ENCODE measurements at places on chromosomes 5 and 9.
A peak's percentile ranks its signal among the peaks of the same experiment; 100 is the strongest.

GRCh38 chr9:12060811-12061210, 632.4 kb upstream of the TYRP1 start:
- no peak for DNase-seq
- H3K27ac ChIP-seq: no peak overlapping the region
- H3K4me3 ChIP-seq: no peak overlapping the region
- H3K36me3 ChIP-seq: no peaks in the 10 kb centered on the region

DNA sequence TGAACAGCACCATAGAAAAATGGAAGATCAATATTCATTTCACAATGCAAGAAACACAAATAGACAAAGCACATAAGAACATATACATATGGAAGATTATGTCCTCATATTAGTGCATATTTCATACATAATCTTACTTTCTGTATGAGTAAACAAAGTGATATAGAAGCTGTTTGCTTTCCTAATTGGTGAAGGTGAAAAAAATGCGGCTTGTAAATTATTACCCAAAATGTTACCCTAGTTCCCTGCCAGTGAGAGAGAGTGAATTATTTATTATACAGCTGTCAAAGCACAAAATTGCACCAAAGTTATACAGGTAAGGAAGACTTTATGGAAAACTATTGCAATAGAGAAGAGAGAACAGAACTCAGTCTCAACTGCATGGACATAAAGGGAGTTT, 1485.0 kb upstream of the CDH9 start:
- no peak overlapping the region for H3K4me3 ChIP-seq
- H3K27ac ChIP-seq: peak overlapping the region; percentile 67
- H3K27me3 ChIP-seq: no peaks in the 10 kb centered on the region
- H3K36me3 ChIP-seq: no peaks in the 10 kb centered on the region

DNA sequence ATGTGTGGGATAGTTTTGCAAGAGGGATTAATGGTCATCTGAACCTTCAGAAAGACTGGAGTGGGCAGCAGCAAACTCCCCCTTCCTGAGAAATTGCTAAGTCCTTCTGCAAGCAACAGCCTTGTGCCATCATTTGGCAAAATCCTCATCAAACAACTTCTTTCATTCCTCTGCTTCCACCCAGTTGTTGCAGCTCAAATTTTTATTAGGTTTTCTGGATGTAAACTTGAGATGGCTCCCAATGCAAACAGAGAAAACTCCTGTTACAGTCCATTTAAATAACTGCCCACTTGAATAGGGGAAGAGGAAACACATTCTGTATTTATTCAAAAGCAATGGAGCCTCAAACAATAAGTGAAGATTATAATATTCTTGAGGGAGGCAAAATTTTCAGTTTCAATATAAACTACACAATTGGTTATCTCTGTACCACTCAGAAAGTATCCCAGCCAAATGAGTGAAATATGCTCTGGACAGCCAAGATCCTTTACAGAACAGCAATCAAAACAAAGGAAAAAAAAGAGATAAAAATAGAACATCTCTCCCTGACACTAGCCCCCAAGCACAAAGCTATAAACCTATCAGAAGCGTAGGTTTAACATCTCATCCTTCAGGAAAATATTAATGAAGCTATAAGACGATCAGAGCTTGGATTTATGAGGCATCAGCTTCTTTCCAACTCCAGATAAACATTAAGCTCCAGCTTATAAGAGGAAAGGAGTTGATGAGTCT, 17.3 kb upstream of the DAP start:
- no peaks in the 10 kb centered on the region for H3K27me3 ChIP-seq

DNA sequence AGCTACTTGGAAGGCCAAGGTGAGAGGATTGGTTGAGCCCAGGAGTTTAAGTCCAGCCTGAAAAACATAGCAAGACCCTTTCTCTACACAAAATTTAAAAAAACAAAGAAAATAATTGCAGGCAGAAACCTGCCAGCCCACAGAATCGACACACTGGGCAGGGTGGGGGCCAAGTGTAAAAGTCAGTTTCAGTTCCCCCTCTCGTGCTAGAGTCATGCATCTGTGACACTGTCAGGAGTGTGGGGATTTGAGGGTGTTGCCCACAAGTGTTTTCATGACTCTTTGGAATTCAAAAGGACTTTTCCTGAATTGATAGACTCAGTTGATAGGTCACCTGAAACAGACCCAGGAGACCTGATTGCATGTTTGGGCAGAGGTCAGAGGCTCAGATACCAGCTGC, 47.6 kb downstream of the PRRC2B start:
- no peaks in the 10 kb centered on the region for H3K27me3 ChIP-seq
- H3K4me3 ChIP-seq: no peak overlapping the region
- H3K36me3 ChIP-seq: peaks cover 33% of the 10 kb centered on the region
- no peak overlapping the region for H3K27ac ChIP-seq
- no peak for DNase-seq

DNA sequence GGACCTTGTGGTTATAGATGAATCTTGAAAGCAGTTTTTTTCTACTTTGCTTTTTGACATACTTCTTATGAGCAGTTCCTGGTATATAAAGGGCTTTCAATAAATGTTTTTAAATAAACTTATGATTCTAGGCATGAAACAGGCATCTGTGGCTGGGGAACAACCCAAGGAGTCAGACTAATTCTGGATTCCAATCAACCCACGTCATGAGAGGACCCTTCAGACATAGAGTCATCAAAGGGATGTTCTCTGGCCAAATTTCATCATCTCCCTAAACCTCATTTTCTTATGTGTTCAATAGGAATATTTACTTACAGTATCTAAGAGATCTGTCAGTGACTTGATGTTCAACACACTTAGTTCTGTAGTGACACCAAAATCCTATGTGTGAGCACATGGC, 243.8 kb upstream of the ZNF462 start:
- H3K36me3 ChIP-seq: no peaks in the 10 kb centered on the region
- peaks cover 18% of the 10 kb centered on the region for H3K4me1 ChIP-seq
- H3K27me3 ChIP-seq: no peaks in the 10 kb centered on the region

DNA sequence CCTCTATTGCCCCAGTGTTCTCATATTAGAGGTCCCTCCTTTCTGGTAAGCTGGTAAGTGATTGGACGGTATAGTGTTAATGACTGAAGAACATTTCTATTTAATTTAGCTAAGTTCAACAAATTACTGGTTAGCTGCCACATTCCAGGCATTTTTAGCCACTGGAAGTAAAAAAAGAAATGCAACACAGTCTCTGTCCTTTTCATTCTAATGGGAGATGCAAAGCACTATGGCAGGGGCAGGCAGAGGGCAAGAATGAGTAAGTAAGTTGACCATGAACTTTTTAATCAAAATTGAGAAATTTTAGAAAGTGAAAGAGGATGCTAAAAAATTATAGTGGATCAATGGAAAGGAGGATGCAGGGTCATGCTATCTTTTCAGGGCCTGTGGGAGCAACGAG, 137.4 kb downstream of the GPBP1 start:
- H3K27ac ChIP-seq: no peak overlapping the region
- no peak for DNase-seq
- no peak overlapping the region for H3K4me3 ChIP-seq
- no peaks in the 10 kb centered on the region for H3K27me3 ChIP-seq

- DNase-seq: no peak
- H3K4me1 ChIP-seq: peaks cover 9% of the 10 kb centered on the region
- H3K27me3 ChIP-seq: no peaks in the 10 kb centered on the region
- no peaks in the 10 kb centered on the region for H3K36me3 ChIP-seq
- no peak overlapping the region for H3K27ac ChIP-seq
- no peak overlapping the region for H3K4me3 ChIP-seq
Measured at GRCh38 chr5:171442287-171443042, 23.0 kb downstream of the FGF18 start.

DNA sequence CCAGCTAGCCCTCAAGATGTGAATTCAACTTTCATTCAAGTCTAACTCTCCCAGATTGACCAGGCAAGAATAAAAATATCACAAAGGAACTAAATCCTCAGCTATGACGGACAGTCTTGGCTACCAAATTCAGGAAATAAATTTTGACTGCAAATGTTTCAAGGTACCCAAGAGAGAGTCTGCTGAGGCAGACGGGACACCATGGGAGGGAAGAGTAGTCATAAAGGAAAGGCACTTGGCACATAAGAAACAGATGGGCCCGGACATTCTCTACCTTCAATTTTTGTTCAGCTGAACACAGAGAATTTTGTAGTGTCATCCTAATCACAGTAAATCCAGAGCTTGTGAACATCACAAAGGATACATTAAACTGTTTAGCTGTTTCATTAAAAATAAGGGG, 390.0 kb downstream of the DTWD2 start:
- no peak overlapping the region for H3K27ac ChIP-seq
- no peaks in the 10 kb centered on the region for H3K27me3 ChIP-seq
- H3K36me3 ChIP-seq: no peaks in the 10 kb centered on the region
- no peak overlapping the region for H3K4me3 ChIP-seq

DNA sequence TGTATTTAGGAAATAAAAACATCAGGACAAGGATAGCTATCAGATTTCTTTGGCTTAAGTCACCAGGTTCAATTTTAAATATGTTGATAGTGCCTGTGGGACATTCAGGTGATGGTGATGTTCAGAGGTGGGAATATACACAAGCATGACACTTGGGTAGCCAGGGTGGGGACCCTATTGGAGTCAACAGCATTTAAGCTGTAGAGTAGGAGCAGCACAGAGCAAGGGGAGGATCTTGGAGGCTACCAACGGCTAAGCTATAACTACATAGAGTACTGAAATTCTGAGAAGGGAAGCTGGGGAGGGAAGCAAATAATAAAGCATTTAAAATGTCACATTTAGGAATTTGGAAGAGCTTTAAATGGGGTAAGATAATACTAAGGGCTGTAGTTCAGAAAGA, 177.7 kb downstream of the CPLANE1 start:
- H3K36me3 ChIP-seq: peaks cover 22% of the 10 kb centered on the region
- no peaks in the 10 kb centered on the region for H3K27me3 ChIP-seq
- no peak overlapping the region for H3K27ac ChIP-seq
- DNase-seq: no peak

- H3K4me3 ChIP-seq: no peak overlapping the region
- no peak for DNase-seq
- H3K27ac ChIP-seq: no peak overlapping the region
- H3K36me3 ChIP-seq: no peaks in the 10 kb centered on the region
Measured at GRCh38 chr9:37156781-37157356, 36.5 kb downstream of the ZCCHC7 start.

- H3K4me1 ChIP-seq: no peaks in the 10 kb centered on the region
- H3K27me3 ChIP-seq: no peaks in the 10 kb centered on the region
- no peak for DNase-seq
- no peak overlapping the region for H3K27ac ChIP-seq
Measured at GRCh38 chr5:125257997-125258396, 511.6 kb upstream of the ZNF608 start.

DNA sequence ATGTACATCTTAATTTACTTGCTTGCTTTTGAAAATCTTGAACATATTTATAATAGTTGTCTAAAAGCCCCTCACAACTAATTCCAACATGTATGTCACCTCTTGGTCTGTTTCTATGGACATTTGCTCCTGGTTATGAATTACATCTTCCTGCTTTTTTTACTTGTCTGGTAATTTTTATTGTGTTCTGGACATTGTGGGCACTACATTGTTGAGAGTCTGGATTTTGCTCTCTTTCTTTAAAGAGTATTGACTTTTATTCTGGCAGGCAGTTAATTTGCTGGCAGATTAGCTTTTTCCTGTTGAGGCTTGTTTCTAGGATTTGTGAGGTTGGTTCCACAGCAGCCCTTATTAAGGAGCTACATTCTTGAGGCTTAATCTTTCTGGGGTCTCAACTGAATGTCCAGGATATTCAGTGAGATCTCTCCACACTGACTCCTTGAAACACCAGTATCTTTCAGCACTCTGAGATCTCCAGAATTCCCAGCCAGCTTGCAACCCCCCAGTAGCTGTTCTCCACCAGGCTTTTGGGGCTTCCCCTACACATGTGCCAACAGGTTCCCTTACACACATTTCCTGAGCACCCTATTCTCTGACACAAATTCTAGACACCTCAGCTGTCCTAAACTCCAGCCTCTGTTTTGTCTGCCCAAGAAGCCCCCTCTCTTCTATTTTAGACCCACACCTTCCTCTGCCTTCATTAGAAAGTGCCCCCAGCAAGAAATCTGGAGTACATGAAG, 27.4 kb downstream of the KIAA1191 start:
- no peaks in the 10 kb centered on the region for H3K36me3 ChIP-seq
- H3K27me3 ChIP-seq: no peaks in the 10 kb centered on the region
- H3K27ac ChIP-seq: no peak overlapping the region
- H3K4me1 ChIP-seq: no peaks in the 10 kb centered on the region
- H3K4me3 ChIP-seq: no peak overlapping the region

GRCh38 chr9:125593581-125594222, 113.3 kb downstream of the MAPKAP1 start:
- no peak for DNase-seq
- H3K4me1 ChIP-seq: no peaks in the 10 kb centered on the region
- H3K36me3 ChIP-seq: no peaks in the 10 kb centered on the region
- no peak overlapping the region for H3K4me3 ChIP-seq
- no peaks in the 10 kb centered on the region for H3K27me3 ChIP-seq
- no peak overlapping the region for H3K27ac ChIP-seq

DNA sequence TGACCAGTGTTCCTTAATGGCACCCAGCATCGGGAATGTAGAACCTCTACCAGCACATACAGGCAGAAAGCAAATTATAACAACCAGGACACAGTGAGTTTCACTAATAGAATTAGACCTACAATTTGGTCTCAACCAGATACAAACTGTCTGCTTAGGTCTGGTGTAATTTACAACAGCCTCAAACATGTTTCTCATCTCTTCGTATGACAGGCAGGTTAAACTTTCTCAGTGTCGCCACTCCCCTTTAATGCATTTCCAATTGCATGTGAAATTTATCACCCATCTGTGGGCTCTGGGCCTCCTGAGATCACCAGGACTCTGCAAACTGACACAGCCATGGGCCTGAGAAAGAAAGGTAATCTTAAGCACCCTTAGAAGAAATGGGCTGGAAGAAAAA, 218.7 kb downstream of the DCP2 start:
- H3K4me3 ChIP-seq: no peak overlapping the region
- no peaks in the 10 kb centered on the region for H3K36me3 ChIP-seq
- no peaks in the 10 kb centered on the region for H3K27me3 ChIP-seq
- peaks cover 21% of the 10 kb centered on the region for H3K4me1 ChIP-seq

GRCh38 chr9:112174222-112174964, 704 bp downstream of the SUSD1 start:
- H3K4me3 ChIP-seq: peak overlapping the region; percentile 56
- peaks cover 9% of the 10 kb centered on the region for H3K4me1 ChIP-seq
- peak overlapping the region; percentile 86 for H3K27ac ChIP-seq
- no peaks in the 10 kb centered on the region for H3K36me3 ChIP-seq
- DNase-seq: no peak

DNA sequence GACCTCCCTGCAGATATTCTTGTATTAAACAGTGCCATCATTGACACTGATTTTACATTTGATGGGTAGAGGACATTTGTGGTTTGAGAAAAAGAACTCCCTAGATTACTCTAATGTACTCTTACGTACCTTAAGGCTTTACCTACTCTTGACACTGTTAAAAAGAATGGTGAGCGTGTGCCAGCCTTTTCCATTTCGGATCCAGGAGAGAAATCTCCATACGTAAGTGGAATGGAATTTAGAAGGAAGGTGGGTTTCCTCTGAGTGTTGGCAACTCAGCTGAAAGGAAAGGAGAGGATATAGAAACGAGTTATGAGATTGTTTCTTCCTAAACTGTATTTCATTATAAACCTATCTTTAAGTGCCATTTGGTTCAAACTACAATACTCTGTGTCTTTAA, 40.9 kb downstream of the TNPO1 start:
- peaks cover under 1% of the 10 kb centered on the region for H3K36me3 ChIP-seq
- no peaks in the 10 kb centered on the region for H3K4me1 ChIP-seq
- H3K4me3 ChIP-seq: no peak overlapping the region
- no peaks in the 10 kb centered on the region for H3K27me3 ChIP-seq

GRCh38 chr9:87607859-87608258, 110.2 kb downstream of the DAPK1 start:
- H3K36me3 ChIP-seq: peaks cover 11% of the 10 kb centered on the region
- no peaks in the 10 kb centered on the region for H3K4me1 ChIP-seq
- H3K27me3 ChIP-seq: no peaks in the 10 kb centered on the region
- H3K27ac ChIP-seq: no peak overlapping the region
- no peak for DNase-seq

All from tibial nerve (tissue), 4 donors.